Spinal cord (tissue), 10 donors: ENCODE measurements at places on chromosomes 12 and 14.

DNA sequence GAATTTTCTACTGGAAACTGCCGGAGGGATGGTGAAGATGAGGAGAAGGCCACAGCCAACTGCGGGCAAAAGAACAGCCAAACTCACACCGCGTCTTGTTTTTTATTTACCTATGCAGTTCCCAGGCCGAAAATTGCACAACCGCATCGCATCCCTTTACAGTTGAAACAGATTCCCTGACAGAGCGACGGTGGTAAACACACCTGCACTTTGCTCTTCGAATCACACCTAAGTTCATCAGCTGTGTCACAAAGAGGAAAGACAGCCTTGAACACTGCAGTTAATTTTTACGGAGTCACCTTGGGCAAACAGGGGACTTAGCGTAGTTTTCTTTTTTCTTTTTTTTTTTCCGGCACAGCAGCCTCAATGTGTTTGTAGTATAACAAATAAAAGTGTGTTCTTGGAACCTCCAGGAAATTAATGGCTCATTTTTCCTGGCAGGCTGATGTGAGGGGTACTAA, 272.0 kb upstream of the DIO3 start:
- no peak overlapping the region for H3K27ac ChIP-seq
- H3K4me3 ChIP-seq = no peak overlapping the region
- H3K4me1 ChIP-seq = peaks cover 12% of the 10 kb centered on the region

DNA sequence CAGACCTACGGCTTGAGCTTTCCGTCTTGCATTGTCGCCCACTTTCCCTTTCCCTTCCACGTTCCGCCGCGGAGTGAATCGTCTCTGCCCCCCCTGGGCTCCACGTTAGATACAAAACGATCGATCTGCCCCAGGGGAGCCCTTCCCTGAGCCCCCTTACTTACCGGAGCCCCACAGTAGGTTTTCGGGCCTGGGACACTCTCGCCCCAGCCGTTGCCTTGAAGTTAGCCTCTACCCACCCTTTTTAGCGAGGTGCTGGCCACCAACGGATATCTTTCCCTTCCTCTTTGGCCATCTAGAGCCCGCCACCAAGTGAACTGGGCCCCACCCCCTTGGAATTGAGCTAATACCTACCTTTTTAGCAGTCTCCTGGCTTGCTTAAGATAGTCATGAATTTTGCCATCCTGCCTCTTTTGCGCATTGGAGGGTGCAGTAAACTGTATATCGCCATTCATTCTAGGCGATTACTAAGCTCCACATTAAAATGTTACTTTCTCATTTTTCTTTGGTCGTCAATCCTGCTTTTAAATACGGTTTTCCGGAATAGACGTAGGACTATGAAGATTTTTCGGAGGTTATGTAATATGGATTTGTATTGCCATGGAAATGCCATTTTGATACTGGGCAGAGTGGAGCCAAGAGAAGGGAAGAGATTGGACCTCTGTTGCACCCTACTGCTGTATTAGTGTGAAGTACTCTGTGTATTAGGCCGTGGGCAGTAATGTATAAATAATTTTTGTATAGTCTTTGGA, 764 bp downstream of the RBM25 start:
- no peaks in the 10 kb centered on the region for H3K27me3 ChIP-seq
- peak overlapping the region; percentile 90 for H3K27ac ChIP-seq
- H3K4me3 ChIP-seq = peak overlapping the region; percentile 96
- peak; percentile 7 for DNase-seq
- H3K4me1 ChIP-seq = peaks cover 13% of the 10 kb centered on the region
- peaks cover 6% of the 10 kb centered on the region for H3K36me3 ChIP-seq

DNA sequence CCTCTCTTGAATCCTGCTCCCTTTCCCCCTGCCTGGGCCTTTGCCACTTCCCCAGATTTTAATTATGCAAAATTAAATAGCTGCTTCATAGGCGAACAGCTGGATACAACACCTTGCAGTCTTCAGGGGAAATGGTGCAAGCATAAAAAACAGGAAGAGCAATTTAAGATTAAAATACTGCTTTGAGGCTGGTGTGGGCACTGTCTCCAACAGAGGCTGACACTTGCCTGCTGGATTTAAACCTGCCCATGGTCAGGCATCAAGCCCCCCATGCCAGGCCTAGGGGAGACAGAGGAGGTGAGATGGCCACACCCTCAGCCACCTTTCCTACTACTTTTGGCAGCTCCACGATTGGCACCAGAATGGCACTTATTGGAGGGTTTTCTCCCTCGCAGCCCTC, 110.1 kb upstream of the DIO3 start:
- no peak overlapping the region for H3K4me3 ChIP-seq
- DNase-seq = no peak
- H3K27ac ChIP-seq = no peak overlapping the region
- H3K36me3 ChIP-seq = no peaks in the 10 kb centered on the region
- H3K27me3 ChIP-seq = peaks cover 16% of the 10 kb centered on the region
- no peaks in the 10 kb centered on the region for H3K4me1 ChIP-seq

DNA sequence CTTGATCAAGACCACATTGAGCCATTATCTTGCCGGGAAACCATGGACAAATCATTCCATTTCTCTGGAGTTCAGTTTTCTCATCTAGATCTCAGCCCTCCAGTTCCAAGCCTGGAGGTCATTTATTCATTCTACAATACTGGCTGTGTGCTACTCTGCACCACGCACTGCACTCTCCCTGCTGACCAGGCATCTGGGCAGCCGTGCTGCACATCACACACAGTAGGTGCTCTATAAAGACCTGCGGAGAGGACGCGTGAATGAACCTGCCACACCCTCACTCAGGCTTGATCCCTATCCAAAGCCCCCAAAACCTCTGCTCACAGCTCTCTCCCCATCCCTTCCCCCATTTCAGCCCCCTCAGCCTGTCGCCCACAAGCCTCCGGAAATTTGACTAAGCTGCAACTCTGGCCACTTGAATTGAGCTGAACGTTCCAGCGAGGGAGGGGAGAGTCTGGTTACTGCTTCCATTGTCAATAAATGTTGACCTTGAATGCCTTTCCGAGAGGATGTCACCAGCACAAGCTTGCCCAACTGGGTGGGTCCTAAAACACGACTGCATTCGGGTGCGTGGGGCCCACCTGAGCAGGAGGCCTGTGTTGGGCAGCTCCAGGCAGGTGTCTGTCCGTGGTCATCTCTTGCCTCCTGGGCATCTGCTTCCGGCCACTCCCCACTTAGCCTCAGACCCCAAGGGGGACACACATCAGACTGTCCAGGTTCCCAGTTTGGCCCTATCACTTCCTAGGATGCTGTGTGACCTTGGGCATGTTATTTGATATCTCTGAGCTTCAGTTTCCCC, 17.8 kb downstream of the FAIM2 start:
- H3K36me3 ChIP-seq = peaks cover 65% of the 10 kb centered on the region
- peaks cover 2% of the 10 kb centered on the region for H3K27me3 ChIP-seq
- DNase-seq = no peak
- H3K4me1 ChIP-seq = peaks cover 17% of the 10 kb centered on the region

- H3K27me3 ChIP-seq = no peaks in the 10 kb centered on the region
- peak overlapping the region; percentile 93 for H3K27ac ChIP-seq
- DNase-seq = no peak
- peaks cover 42% of the 10 kb centered on the region for H3K4me1 ChIP-seq
- no peaks in the 10 kb centered on the region for H3K36me3 ChIP-seq
Observed at GRCh38 chr12:49671031-49671765, 36.0 kb downstream of the FMNL3 start.

- H3K36me3 ChIP-seq = no peaks in the 10 kb centered on the region
- DNase-seq = no peak
- peaks cover 38% of the 10 kb centered on the region for H3K27me3 ChIP-seq
- peaks cover 22% of the 10 kb centered on the region for H3K4me1 ChIP-seq
- H3K27ac ChIP-seq = no peak overlapping the region
Observed at GRCh38 chr14:100160534-100160916, 1.1 kb upstream of the DEGS2 start.

DNA sequence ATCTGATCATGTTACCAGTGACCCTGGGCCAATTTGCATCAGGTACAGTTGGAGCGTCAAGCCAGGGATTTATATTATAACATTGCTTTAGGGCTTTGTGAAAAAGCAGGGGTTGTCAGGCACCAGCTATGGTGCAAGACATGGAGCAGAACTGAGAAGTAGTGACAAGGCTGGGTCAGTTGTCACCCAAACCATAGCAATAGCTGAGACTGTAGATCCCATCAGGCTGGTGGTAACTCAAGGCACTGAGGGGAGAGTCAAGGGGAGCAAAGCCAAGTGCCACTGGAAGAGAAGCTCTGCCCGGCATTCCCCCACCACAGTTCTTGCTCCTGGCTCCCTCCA, 16.9 kb downstream of the BCL2L14 start:
- H3K27me3 ChIP-seq = no peaks in the 10 kb centered on the region
- no peaks in the 10 kb centered on the region for H3K36me3 ChIP-seq
- H3K27ac ChIP-seq = no peak overlapping the region

- no peaks in the 10 kb centered on the region for H3K27me3 ChIP-seq
- DNase-seq = peak; percentile 79
- H3K4me3 ChIP-seq = no peak overlapping the region
- H3K4me1 ChIP-seq = peaks cover 5% of the 10 kb centered on the region
- H3K27ac ChIP-seq = no peak overlapping the region
Observed at GRCh38 chr14:32821964-32822653, 116.6 kb upstream of the NPAS3 start.

GRCh38 chr14:35079742-35080141, 33.7 kb downstream of the FAM177A1 start:
- no peak for DNase-seq
- no peak overlapping the region for H3K27ac ChIP-seq
- no peaks in the 10 kb centered on the region for H3K4me1 ChIP-seq
- peaks cover 23% of the 10 kb centered on the region for H3K36me3 ChIP-seq

GRCh38 chr12:124914392-124915238, at the start of gene UBC:
Gene UBC (minus strand): TSS chr12:124914650. CDS start chr12:124913771, 879 bp downstream.
- peak within 1 kb of the TSS; percentile 100 for H3K4me3 ChIP-seq
- H3K36me3 ChIP-seq = peaks cover 16% of the 10 kb centered on the region
- H3K27ac ChIP-seq = peak within 1 kb of the TSS; percentile 98
- H3K4me1 ChIP-seq = peaks cover 36% of the 10 kb centered on the region
- peak; percentile 88 for DNase-seq
- no peaks in the 10 kb centered on the region for H3K27me3 ChIP-seq

DNA sequence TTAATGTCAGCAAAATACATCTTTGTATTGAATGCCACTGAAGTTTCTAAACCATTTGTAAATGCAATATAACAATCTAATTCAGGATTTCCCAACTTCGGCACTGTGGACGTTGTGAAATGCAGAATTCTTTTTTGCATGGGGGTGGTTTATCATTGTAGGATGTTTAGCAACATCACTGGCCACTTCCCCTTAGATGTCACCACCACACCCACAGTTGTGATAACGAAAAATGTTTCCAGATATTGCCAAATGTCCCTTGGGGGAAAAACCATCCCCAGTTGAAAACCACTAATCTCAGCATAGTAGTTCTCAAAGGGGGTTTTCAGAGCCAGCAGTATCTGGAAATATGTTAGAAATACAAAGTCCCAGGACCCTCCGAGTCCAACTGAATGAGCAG, 203.3 kb downstream of the NAV3 start:
- peaks cover 4% of the 10 kb centered on the region for H3K4me1 ChIP-seq
- no peaks in the 10 kb centered on the region for H3K27me3 ChIP-seq
- no peaks in the 10 kb centered on the region for H3K36me3 ChIP-seq
- H3K4me3 ChIP-seq = no peak overlapping the region
- no peak for DNase-seq

DNA sequence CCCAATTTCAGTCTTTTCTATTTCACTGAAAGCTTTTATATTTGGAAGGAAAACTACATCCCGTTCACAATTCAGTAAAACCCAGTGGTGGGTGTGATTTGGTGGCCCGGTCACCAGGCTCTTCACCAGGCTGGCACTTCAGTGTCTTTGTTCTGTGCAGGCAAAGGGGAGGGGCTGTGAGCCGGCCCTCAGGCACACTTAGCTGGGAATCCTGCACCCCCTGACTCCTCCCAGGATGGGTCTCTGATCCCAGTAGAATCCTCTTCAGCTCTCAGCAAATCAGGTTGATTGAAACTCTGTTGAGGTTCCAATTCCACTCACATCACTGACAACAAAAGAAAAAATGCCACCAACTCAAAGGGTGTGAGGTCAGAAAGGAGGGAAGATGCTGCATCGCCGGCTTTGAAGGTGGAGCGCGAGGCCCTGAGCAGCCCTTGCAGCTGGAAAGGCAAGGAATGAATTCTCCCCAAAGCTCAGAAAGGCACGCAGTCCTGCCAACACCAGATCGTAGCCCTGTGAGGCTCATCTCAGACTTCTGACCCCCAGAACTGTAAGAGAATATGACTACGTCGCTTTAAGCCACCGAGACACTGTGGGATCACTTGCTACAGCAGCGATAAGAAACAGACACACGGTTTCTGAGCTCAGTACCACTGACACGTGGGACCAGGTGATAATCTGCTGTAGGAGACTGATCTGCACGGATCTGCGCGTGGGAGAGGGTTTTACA, 166.6 kb downstream of the PIWIL1 start:
- H3K27me3 ChIP-seq = no peaks in the 10 kb centered on the region
- H3K27ac ChIP-seq = no peak overlapping the region
- no peaks in the 10 kb centered on the region for H3K36me3 ChIP-seq
- no peak for DNase-seq

DNA sequence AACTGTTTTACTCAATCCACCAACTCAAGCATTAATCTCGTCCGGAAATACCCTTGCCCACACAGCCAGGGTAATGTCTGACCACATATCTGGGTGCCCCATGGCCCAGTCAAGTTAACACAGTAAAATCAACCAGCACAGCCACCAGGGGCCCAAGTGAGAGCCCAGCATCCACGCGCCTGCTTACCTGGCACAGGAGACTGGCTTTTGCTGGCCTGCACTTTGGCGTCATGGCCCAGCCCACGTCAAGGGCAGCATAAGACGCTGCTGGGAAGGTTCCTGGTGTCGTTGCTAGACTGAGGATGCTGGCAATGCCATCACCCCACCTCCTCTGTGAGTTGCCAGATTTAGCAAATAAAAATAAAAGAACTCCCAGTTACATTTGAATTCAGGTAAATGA, 53.6 kb upstream of the BCL11B start:
- H3K4me3 ChIP-seq = no peak overlapping the region
- H3K36me3 ChIP-seq = no peaks in the 10 kb centered on the region
- H3K27ac ChIP-seq = no peak overlapping the region
- no peak for DNase-seq
- no peaks in the 10 kb centered on the region for H3K27me3 ChIP-seq

- H3K36me3 ChIP-seq = peaks cover 68% of the 10 kb centered on the region
- H3K27me3 ChIP-seq = no peaks in the 10 kb centered on the region
- H3K27ac ChIP-seq = peak overlapping the region; percentile 76
- H3K4me1 ChIP-seq = peaks cover 72% of the 10 kb centered on the region
- no peak overlapping the region for H3K4me3 ChIP-seq
Observed at GRCh38 chr12:124497039-124497438, 70.4 kb downstream of the NCOR2 start.

DNA sequence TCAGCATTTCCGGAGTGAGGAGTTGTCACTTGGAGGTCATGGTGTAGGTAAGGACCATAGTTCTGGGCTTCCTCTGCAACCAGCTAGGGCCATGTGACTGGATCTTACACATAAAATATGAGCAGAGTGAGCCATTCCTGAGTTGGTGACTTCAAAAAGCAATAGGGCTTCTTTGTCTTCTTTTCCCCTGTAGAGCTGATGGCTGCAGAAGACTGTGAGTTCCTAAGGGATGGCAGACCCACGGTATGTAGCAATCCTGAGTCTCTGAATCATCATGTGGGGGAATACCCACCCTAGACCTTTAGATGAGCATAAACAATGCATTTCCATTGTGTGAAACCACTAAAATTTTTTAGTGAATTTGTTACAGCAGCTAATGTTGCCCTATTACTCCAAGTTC, 151.1 kb upstream of the TBX3 start:
- no peak overlapping the region for H3K27ac ChIP-seq
- no peaks in the 10 kb centered on the region for H3K36me3 ChIP-seq
- H3K27me3 ChIP-seq = no peaks in the 10 kb centered on the region

- H3K36me3 ChIP-seq = no peaks in the 10 kb centered on the region
- peaks cover 9% of the 10 kb centered on the region for H3K4me1 ChIP-seq
- H3K27me3 ChIP-seq = no peaks in the 10 kb centered on the region
- no peak overlapping the region for H3K27ac ChIP-seq
Observed at GRCh38 chr14:51844081-51844881, 16.1 kb upstream of the GNG2 start.
